ENCODE measurements at places on chromosomes 3 and 15.

GRCh38 chr15:73928971-73929627 lies 2.8 kb downstream of the LOXL1 start:
- DNase-seq = peak; percentile 50

GRCh38 chr3:71360764-71361163 lies 222.8 kb downstream of the FOXP1 start:
- DNase-seq = no peak

DNA sequence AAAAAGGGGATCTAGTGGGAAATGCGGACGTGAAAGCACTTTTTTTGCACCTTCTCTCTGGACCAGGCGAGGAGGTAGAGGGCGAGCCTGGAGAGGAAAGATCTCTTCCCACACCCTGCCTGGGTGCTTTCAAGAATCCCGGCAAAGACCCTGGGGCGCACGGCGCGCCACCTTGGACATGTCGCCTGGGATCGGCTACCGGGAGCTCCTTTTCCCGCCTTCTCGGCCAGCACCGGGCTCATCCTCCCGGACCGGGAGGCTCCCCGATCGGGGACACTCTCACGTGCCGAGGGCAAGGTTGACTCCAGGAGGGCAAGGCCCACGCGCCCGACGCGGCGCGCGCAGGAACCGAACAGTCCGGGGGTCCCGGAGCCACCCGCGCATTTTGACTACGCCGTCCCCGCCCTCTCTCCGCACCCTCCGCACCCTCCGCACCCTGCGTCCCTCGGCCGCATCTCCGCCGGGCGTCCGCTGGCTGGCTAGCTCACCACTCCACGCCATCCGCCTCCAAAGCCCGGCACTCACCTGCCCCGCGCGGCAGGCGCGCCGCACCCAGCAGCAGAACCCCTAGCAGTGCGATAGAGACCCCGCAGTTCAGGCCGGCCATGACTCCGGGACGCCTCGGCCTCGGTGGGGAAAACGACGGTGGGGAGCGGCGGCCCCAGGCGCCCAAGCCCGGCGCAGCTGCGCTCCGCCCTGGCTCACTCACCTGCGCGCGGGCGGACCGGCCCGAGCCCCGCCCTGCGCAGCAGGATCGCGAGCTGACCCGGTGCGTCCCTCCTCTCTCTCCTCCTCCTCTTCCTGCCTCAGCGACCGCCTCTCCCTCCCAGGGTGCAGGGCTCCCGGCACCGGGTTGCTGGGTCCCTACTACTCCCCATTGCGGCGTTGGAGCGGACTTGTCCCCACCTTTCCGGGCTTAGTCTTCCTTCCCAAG lies at the start of gene CDCP1:
CDCP1 (minus strand) TSS at position 698 of the 934 bp plus-strand sequence; CDS start at position 607, 91 bp downstream.
- DNase-seq = no peak

GRCh38 chr3:16388850-16389441 lies 123.9 kb downstream of the OXNAD1 start:
- peak; percentile 38 for DNase-seq

- DNase-seq = no peak
Measured at GRCh38 chr3:56133423-56133822, 334.8 kb downstream of the ERC2 start.

- DNase-seq = no peak
Measured at GRCh38 chr15:73368301-73369136, at the start of gene HCN4. Gene HCN4 (minus strand): TSS chr15:73368958. CDS start chr15:73368270, 688 bp downstream.

- DNase-seq = no peak
Measured at GRCh38 chr15:48650931-48651330, 5.4 kb upstream of the FBN1 start.

DNA sequence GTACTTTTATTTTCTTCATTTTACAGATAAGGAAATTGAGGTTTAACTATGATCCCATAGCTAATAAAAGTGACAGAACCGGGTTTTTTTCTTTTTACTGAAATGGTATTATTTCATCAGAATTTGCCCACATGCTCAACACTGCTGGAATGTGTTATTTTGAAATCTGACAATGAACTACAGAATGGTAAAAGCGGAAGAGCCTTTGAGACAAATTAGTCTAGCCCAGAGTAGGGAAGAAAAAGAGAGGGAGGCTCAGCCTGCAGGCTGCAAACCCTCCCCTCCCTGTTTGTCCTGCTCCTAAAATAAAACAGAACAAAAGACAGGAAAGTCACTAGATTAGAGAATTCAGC lies 100.3 kb upstream of the LIPC start:
- no peak for DNase-seq

DNA sequence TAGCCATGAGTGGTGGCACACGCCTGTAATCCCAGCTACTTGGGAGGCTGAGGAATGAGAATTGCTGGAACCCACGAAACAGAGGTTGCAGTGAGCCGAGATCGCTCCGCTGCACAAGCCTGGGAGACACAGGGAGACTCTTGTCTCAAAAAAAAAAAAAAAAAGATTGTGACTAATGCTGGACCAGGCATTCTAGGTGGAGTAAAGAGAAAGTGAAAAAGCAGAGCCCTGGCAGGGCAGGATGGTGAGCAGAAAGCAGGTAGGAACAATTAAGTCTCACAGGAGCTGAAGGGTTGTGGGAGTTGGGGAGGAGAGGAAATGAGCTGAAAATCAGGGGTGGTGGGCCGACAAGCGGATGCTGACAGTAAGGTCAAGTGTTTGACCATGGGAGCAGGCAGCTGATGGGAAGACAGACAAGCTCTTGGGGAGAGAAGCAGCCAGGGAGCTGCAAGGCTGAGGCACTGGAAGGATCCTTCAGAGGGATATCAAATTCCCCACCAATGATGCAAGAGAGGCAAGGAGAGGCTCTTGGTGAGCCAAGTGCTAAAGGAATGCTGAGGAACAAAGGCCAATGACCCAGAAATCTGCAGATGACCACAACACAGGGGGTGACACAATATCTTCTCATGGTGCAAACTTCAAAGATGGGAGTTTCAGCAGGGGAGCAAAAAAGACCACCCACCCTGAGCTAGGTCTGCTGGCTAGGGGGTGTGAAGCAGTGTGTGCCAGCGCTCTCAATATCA lies 251.1 kb downstream of the ULK4 start:
- peak; percentile 79 for DNase-seq

DNA sequence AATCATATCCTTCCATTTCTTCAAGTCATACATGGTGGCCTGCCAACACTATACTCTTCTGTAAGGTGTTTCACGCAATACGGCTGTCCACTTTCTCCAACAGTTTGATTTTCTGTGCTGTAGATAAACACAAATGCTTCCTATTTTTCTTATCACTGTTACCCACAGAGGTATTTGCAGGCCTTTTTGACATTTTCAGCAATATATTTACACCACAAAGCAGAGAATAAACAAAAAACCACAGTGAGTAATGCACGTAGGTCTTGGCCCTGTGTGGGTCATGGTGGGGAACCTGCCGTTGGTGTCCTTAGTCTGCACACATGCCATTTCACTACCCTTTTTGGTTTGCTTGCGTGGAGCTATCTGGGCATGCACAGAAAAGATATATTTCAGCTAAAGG lies 59.5 kb downstream of the LRRC28 start:
- no peak for DNase-seq

DNA sequence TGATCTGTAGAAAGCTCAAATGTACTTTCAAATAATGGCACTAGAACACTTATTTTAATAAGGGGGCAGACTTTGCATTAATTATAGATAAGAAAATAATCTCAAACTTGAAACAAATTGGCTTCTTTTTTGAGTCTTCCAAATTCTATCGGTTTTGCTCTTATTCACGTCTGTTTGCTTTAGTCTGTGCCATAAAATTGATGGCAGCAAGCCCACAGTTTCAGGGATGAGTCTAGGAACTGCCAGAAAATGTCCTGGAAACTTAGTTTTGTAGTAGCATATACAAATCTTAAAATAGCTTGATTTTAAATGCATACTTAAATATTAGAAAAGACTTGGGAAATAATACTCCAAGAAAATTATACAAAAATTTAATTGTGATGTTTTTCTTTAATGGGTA lies 39.7 kb downstream of the BCHE start:
- no peak for DNase-seq

DNA sequence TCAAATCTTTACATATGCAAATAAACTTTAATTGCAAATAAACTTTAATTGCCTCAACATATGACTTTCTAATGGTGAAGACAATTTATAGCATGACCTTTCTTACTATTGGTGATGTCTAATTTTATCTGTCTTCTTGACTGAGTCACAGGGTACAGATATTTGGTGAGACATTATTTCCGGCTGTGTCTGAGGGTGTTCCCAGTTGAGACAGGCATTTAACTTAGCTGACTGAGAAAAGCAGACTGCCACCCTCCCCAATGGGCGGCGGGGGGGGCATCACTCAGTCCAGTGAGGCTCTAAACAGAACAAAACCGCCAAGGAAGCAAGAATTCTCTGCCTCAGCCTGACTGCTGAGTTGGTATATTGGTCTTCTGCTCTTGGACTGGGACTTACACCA lies 160.0 kb downstream of the TBL1XR1 start:
- DNase-seq = peak; percentile 52

DNA sequence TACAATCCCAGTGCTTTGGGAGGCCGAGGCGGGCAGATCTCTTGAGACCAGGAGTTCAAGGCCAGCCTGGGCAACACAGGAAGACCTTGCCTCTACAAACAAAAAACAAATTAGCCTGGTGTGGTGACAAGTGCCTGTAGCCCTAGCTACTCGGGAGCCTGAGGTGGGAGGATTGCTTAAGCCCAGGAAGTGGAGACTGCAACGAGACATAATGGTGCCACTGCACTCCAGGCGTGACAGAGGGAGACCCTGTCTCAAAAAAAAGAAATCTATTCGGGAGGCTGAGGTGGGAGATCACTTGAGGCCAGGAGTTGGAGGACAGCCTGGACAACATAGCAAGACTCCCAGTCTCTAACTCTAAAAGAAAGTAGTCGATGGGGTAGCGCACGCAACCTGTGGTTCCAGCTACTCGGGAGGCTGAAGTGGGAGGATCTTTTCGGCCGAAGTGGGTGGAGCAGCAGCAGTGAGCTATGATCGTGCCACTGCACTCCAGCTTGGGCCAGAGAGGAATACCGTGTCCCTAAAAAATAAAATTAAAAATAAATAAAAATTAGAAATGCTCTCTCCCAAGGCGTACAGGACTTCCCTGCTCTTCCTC lies 775 bp downstream of the C3orf33 start:
- no peak for DNase-seq

GRCh38 chr3:180246688-180247195 lies 210.0 kb upstream of the PEX5L start:
- no peak for DNase-seq

GRCh38 chr15:65470866-65471265 lies 46.6 kb downstream of the DPP8 start:
- DNase-seq = no peak

- DNase-seq = peak; percentile 91
Measured at GRCh38 chr15:33022629-33023028, 171.9 kb downstream of the FMN1 start.

DNA sequence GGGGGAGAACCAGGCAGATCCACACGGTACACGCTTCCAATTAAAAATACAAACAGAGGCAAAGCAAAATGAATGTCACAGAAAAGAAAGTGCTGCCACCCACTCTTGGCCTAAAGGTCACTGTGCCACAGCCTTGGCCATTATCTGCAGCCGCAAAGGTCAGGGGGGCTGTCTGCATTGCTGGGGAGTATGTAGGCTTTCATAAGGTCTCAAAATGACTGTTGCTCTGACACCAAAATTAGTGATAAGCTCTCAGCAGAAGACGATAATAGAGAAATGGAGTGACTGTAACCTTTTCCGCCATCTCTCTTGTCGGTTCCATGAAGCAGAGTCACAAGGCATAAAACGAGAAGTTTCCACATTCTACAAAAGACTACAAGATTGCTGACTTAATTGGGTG lies 374.2 kb upstream of the ICE2 start:
- DNase-seq = no peak
